ENCODE measurements at places on chromosomes 11 and 22.

DNA sequence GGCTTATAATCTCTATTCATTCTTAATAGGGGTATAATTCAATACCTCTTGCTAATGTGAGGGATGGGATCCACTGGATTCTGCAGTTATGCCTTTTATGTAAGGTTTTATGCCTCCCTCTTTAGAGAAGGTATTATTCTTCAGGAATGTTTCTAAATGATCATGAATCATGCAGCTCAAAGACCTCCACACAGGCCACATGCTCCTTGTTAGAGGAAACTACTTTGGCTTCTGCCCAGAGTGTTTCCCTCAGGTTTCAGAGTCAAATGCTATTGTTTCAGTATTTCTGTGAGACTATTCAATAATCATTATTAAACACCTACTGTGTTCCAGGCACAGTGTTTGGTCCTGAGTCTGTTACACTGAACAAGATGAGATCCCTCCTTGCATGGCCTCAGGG, 115.9 kb downstream of the RAB38 start:
- DNase-seq = no peak

GRCh38 chr11:118921929-118922744, 3.6 kb downstream of the BCL9L start:
- DNase-seq = no peak

- DNase-seq = peak; percentile 17
Measured at GRCh38 chr11:33778675-33779074, 4.4 kb upstream of the FBXO3 start.

GRCh38 chr11:42012271-42012670, 552.8 kb upstream of the LRRC4C start:
- DNase-seq = no peak

GRCh38 chr22:24983151-24983550, 30.6 kb downstream of the KIAA1671 start:
- DNase-seq = no peak

Data from HEK293T (cell line).